ENCODE measurements at places on chromosomes 11 and 22. TPM values are rescaled to one million over a fixed set of nuclear protein-coding genes. Genes with fewer than 3 reads are reported as not detected.

Gene ACER3
- 10.2 TPM for total RNA-seq

Gene ASRGL1
- 0.75 TPM for total RNA-seq

Gene CHRNA10
- total RNA-seq = 0.82 TPM

Gene BIK
- total RNA-seq = 3.8 TPM

Gene MUC6
- total RNA-seq = not detected

Gene C11orf91
- total RNA-seq = not detected

Gene CARD16
- 49.1 TPM for total RNA-seq

Gene JRKL
- 4.7 TPM for total RNA-seq

Gene OR8D4
- total RNA-seq = not detected

Gene ARHGAP20
- total RNA-seq = 0.07 TPM

Gene MN1
- 0.40 TPM for total RNA-seq

Gene ATXN10
- total RNA-seq = 55.7 TPM

Gene CRYBB2
- total RNA-seq = not detected

Gene KLHL35
- 3.1 TPM for total RNA-seq

Gene WDR74
- total RNA-seq = 163 TPM

Gene OR52A1
- total RNA-seq = not detected

Gene HOATZ
- not detected for total RNA-seq

Gene CRYBA4
- not detected for total RNA-seq

Gene TENM4
- 0.31 TPM for total RNA-seq

Gene LDLRAD3
- total RNA-seq = 1.4 TPM

Gene KBTBD4
- 23.7 TPM for total RNA-seq

Gene CHCHD10
- total RNA-seq = 44.0 TPM

Gene BDNF
- total RNA-seq = not detected

Gene JAML
- total RNA-seq = 79.9 TPM

Gene PAMR1
- total RNA-seq = not detected

Gene CABP7
- total RNA-seq = 0.39 TPM

Gene UBQLN3
- total RNA-seq = not detected
